ENCODE measurements at places on chromosomes 6 and 20. TPM values are rescaled to one million over a fixed set of nuclear protein-coding genes. Genes with fewer than 3 reads are reported as not detected.

SRF gene
- 21.9 TPM for total RNA-seq

SLC35F1 gene
- 1.9 TPM for total RNA-seq

ZNF391 gene
- 3.0 TPM for total RNA-seq

E2F3 gene
- 2.5 TPM for total RNA-seq

- H3K27me3 ChIP-seq: no peaks in the 10 kb centered on the region
- H3K36me3 ChIP-seq: peaks cover 23% of the 10 kb centered on the region
- no peak overlapping the region for H3K4me3 ChIP-seq
These were observed 116.5 kb downstream of the DST start for GRCh38 chr6:56525974-56526789.

- peaks cover 3% of the 10 kb centered on the region for H3K4me1 ChIP-seq
- no peak overlapping the region for H3K27ac ChIP-seq
- H3K36me3 ChIP-seq: peaks cover 42% of the 10 kb centered on the region
- H3K27me3 ChIP-seq: no peaks in the 10 kb centered on the region
These were observed 88.9 kb downstream of the GINS1 start for GRCh38 chr20:25496165-25496967.

Measured in muscle of leg (tissue), 16 donors.